Activated CD4-positive, CD25-positive, alpha-beta regulatory T cell treated with anti-CD3 and anti-CD28 coated beads, Interleukin-2, amount 50 U/mL, for 72 hours (primary cell): ENCODE measurements at places on chromosomes 1 and 21.

- DNase-seq = no peak
Measured at GRCh38 chr1:78721136-78721535, 71.5 kb downstream of the IFI44 start.

DNA sequence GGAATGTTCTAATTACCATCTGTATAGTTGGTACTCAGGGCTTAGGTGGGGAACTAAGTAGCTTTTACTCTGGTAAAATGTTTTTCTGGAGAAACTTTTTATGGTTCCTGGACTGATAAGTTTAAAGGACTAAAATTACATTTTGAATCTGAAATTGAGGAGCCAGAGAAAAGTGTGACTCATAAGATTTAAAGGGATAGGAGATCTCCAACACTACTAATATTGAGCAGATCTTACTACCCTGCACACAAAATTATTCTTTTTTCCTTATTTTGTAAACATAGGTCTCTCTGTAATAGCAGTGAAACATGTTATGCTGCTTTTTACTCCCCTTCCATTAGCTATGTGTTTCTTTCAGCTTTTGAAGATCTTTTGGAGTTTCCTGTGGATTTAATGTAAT is 32.5 kb downstream of the MTF2 start:
- no peak for DNase-seq

DNA sequence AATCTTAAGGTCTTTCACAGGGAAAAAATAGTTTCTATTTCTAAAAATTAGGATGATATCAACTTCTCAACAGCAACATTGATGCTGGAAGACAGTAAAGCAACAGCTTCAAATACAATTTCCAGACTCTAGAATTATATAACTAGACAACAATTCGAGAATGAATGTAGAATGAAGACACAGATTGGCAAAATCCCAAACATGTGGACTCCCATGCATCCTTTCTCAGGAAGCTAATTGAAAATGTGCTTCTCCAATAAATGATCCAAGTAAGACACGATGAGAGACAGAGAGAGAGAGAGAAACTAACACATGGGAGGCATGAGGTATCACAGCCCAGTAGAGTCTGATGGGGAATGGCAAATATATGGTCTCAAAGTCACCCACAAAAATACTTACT is 21.5 kb upstream of the SIM2 start:
- no peak for DNase-seq

GRCh38 chr1:45243476-45244343 is 37.3 kb upstream of the ZSWIM5 start:
- DNase-seq = no peak

GRCh38 chr1:232973652-232974611 is 23.5 kb downstream of the NTPCR start:
- DNase-seq = no peak

DNA sequence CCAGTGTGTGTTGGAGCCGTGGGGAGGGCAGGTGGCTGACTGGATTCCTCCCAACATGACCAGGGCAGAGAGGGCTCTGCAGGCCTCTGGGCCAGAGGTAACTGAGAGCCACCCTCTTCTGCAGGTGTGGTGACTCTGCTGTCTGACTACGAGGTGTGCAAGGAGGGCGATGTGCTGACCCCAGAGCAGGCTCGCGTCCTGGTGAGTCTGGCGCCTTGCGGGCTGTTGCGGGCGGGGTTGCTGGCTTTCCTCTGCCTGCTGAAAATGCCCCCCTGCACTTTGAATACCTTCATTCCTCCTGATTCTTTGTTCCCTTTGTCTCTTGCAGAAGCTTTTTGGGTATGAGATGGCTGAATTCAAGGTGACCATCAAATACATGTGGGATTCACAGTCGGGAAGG is 6.7 kb downstream of the MRTO4 start:
- no peak for DNase-seq
